ENCODE measurements at places on chromosomes 2 and 18.

DNA sequence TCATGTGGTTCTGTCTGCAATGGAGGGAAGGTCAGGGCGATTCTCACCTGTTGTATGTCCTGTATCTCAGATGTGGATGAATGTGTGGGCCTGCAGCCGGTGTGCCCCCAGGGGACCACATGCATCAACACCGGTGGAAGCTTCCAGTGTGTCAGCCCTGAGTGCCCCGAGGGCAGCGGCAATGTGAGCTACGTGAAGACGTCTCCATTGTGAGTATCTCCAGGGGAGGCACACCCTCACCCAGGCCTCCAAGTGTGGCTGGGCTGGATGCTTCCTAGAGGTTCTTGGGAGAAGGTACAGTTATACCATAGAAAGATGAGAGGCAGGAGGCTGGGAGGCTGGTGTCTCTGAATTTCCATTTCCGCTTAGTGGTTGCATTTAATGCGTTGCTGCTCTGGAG lies 46.9 kb downstream of the FBLN7 start:
- ATAC-seq: no peak

DNA sequence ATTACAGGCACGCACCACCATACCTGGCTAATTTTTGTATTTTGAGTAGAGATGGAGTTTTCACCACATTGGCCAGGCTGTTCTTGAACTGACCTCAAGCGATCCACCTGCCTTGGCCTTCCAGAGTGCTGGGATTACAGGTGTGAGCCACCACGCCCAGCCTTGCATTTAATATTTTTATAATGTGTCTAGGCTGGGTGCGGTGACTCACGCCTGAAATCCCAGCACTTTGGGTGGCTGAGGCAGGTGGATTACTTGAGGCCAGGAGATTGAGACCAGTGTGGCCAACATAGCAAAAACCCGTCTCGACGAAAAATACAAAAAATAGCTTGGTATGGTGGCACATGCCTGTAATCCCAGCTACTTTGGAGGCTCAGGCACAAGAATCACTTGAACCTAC lies 3.2 kb downstream of the RPL37A start:
- no peak for ATAC-seq

GRCh38 chr18:38634117-38634516 lies 1068.5 kb upstream of the CELF4 start:
- ATAC-seq: no peak

- no peak for ATAC-seq
Observed at GRCh38 chr2:58064086-58064485, 17.5 kb downstream of the VRK2 start.

All from activated CD4-positive, CD25-positive, alpha-beta regulatory T cell treated with anti-CD3 and anti-CD28 coated beads, Interleukin-2, amount 50 U/mL, for 24 hours (primary cell).